ENCODE measurements at places on chromosomes 4 and X. TPM values are rescaled to one million over a fixed set of nuclear protein-coding genes. Genes with fewer than 3 reads are reported as not detected.

GRCh38 chr4:157838366-157838765 is 334.5 kb downstream of the GASK1B start:
- H3K4me3 ChIP-seq, result no peak overlapping the region
- no peaks in the 10 kb centered on the region for H3K27me3 ChIP-seq
- H3K4me1 ChIP-seq, result no peaks in the 10 kb centered on the region
- H3K36me3 ChIP-seq, result no peaks in the 10 kb centered on the region
- no peak overlapping the region for H3K27ac ChIP-seq

DNA sequence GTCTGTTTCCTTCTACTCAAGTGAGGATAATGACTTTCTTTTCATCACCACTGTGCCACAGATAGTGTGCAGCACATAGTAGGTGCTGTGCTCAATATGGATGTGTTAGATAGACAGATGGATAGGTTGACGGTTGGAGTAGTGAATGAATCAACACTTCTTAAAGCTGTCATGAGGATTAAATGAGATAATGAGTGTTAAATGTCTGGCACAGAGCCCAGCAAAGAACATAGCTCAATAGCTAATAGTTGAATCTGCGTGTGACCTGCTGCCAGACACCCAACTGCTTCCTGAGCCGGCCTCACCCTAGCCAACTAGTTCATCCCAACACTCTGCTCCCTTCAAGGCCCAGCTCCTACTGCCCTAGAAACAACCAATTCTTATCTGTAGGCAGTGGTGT is 67.7 kb upstream of the PJA1 start:
- DNase-seq, result no peak
- no peaks in the 10 kb centered on the region for H3K4me1 ChIP-seq
- H3K27ac ChIP-seq, result no peak overlapping the region
- no peaks in the 10 kb centered on the region for H3K36me3 ChIP-seq
- H3K27me3 ChIP-seq, result no peaks in the 10 kb centered on the region

- no peak for DNase-seq
- H3K36me3 ChIP-seq, result no peaks in the 10 kb centered on the region
- no peak overlapping the region for H3K27ac ChIP-seq
- no peak overlapping the region for H3K4me3 ChIP-seq
- no peaks in the 10 kb centered on the region for H3K27me3 ChIP-seq
Observed at GRCh38 chr4:2290488-2290887, 28.6 kb upstream of the MXD4 start.

- H3K4me1 ChIP-seq, result peaks cover 5% of the 10 kb centered on the region
- no peak overlapping the region for H3K27ac ChIP-seq
- H3K27me3 ChIP-seq, result no peaks in the 10 kb centered on the region
Observed at GRCh38 chr4:26813698-26814097, 46.9 kb upstream of the STIM2 start.

DNA sequence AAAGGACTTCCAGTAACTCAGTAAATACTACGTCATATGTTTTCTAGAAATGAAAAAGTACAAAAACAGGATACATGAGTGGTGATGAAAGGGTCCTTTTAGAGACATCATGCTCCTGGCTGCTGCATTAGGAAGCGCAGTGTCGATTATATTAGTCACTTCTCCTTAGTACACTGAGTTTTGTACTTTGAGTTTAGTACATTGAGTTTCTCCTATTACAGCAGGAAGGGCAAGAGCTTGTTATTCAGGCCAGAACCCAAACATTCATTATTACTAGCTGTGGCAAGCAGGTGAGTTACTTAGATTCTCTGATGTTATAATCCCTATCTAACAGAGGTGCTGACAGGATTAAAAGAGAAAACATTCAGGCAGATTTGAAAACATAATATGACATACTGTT is 21.3 kb downstream of the RPGR start:
- no peaks in the 10 kb centered on the region for H3K27me3 ChIP-seq
- H3K36me3 ChIP-seq, result no peaks in the 10 kb centered on the region
- H3K4me1 ChIP-seq, result no peaks in the 10 kb centered on the region

DNA sequence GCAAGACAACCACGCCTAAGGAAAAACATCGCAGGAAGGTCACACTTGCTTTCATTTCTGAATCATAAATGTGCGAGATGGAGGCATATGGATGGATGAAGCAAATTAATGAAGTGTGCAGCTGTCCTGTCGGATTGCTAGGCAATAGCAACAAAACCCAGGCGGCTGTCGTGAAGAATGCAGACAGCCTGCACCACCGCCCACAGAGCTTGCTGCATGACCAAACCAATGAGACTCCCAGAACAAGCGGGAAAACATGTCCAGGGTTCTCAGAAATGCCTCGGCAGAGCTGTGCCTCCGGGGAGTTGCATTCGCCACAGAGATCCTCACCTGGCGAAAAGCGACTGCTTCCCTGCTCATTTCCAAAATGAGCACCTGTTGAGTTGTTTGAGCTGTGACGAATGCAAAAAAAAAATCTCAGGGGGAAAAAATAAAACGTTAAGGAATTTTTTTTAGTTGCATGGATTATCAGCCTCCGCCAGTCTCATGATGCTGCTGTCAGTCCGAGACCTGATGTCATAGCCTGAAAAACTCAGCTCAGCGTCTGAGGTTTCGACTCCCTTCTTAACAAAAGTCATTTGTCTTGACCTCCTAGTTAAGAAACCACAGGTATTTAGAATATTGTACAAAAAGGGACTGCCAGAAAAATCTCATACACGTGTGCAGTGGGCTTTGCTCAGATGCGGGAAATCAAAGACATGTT is 155.5 kb upstream of the MXRA5 start:
- no peaks in the 10 kb centered on the region for H3K4me1 ChIP-seq
- no peak overlapping the region for H3K4me3 ChIP-seq
- H3K36me3 ChIP-seq, result no peaks in the 10 kb centered on the region
- no peaks in the 10 kb centered on the region for H3K27me3 ChIP-seq
- DNase-seq, result no peak

GRCh38 chr4:12573716-12574115 is 910.4 kb downstream of the RAB28 start:
- H3K36me3 ChIP-seq, result no peaks in the 10 kb centered on the region
- no peak overlapping the region for H3K4me3 ChIP-seq
- DNase-seq, result no peak
- H3K27me3 ChIP-seq, result no peaks in the 10 kb centered on the region
- H3K27ac ChIP-seq, result no peak overlapping the region

- H3K27me3 ChIP-seq, result no peaks in the 10 kb centered on the region
- H3K36me3 ChIP-seq, result no peaks in the 10 kb centered on the region
- DNase-seq, result no peak
- no peak overlapping the region for H3K27ac ChIP-seq
- H3K4me3 ChIP-seq, result no peak overlapping the region
Observed at GRCh38 chrX:40511258-40511657, 69.5 kb upstream of the ATP6AP2 start.

ADH1A gene
- total RNA-seq, result not detected

CDKL2 gene
- 1.2 TPM for total RNA-seq

MAGEA11 gene
- total RNA-seq, result not detected

LNX1 gene
- 3.3 TPM for total RNA-seq

FAM184B gene
- 0.07 TPM for total RNA-seq

SNCA gene
- total RNA-seq, result 1.0 TPM

TMEM31 gene
- not detected for total RNA-seq

PRR27 gene
- not detected for total RNA-seq
